ENCODE measurements at places on chromosomes 7 and 10. TPM values are rescaled to one million over a fixed set of nuclear protein-coding genes. Genes with fewer than 3 reads are reported as not detected.

The FAM13C gene
- total RNA-seq: not detected

The LIPJ gene
- total RNA-seq: 0.09 TPM

The OPN4 gene
- total RNA-seq: not detected

GRCh38 chr7:41910940-41911600 is 208.2 kb upstream of the INHBA start:
- no peak for DNase-seq
- H3K4me3 ChIP-seq: no peak overlapping the region
- no peak overlapping the region for H3K27ac ChIP-seq
- no peaks in the 10 kb centered on the region for H3K36me3 ChIP-seq
- no peaks in the 10 kb centered on the region for H3K4me1 ChIP-seq
- no peaks in the 10 kb centered on the region for H3K27me3 ChIP-seq

- H3K27ac ChIP-seq: no peak overlapping the region
- peaks cover 34% of the 10 kb centered on the region for H3K27me3 ChIP-seq
- no peak overlapping the region for H3K4me3 ChIP-seq
- H3K4me1 ChIP-seq: no peaks in the 10 kb centered on the region
- DNase-seq: no peak
- no peaks in the 10 kb centered on the region for H3K36me3 ChIP-seq
These were observed 7.7 kb upstream of the ADGRA1 start for GRCh38 chr10:133079836-133080682.

The DPP6 gene
- not detected for total RNA-seq

GRCh38 chr10:24961582-24961981 is 9.2 kb upstream of the PRTFDC1 start:
- no peaks in the 10 kb centered on the region for H3K27me3 ChIP-seq
- no peak overlapping the region for H3K27ac ChIP-seq
- no peak for DNase-seq
- H3K4me1 ChIP-seq: no peaks in the 10 kb centered on the region

- no peaks in the 10 kb centered on the region for H3K27me3 ChIP-seq
- no peak overlapping the region for H3K27ac ChIP-seq
These were observed 147.8 kb upstream of the AUTS2 start for GRCh38 chr7:69450456-69450855.

GRCh38 chr7:158125721-158126120 is 461.9 kb downstream of the PTPRN2 start:
- no peaks in the 10 kb centered on the region for H3K4me1 ChIP-seq
- H3K4me3 ChIP-seq: no peak overlapping the region
- no peak overlapping the region for H3K27ac ChIP-seq
- H3K36me3 ChIP-seq: no peaks in the 10 kb centered on the region

GRCh38 chr7:138126928-138127327 is 50.7 kb downstream of the AKR1D1 start:
- no peaks in the 10 kb centered on the region for H3K4me1 ChIP-seq
- H3K36me3 ChIP-seq: no peaks in the 10 kb centered on the region
- no peak overlapping the region for H3K27ac ChIP-seq
